GM12864 (cell line): ENCODE measurements at places on chromosomes 4 and X.

DNA sequence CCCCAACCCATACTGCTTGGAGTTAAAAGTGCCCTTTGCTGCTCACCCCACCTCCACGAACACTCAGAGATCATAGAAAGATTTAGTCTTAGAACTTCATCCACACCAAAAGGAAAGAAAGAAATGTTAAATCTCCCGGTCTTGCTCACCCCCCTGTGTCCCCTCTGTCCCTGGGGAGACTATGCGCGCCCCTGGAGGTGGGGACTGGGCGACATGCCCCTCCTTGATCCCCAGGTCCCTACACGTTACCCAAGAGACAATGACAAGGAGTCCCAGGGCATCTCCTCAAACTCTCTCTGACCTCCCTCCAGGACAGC, 620 bp downstream of the ITM2A start:
- no peak for DNase-seq

GRCh38 chr4:169492436-169493163, 119.8 kb downstream of the NEK1 start:
- peak; percentile 15 for DNase-seq

- DNase-seq: no peak
Measured at GRCh38 chr4:147761218-147761883, 29.5 kb downstream of the ARHGAP10 start.

DNA sequence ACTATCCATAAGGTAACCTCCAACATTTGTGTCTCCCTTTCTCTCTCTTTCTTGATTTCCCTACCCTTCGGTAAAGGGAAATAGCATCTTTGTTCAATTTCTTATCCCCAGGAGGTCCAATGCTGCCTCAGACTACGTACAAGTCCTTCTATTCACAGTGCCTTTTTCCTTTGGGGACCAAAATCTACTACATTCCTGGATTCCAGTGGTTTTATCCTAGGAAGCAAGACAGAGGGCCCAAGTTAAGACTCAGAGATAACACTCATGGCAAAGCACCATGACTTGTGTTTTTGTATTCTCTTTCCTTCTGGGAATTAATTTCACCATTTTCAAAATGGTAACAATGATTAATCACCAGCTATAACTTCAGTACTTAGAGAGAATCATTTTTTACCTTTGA, 10.6 kb downstream of the G3BP2 start:
- DNase-seq: no peak

DNA sequence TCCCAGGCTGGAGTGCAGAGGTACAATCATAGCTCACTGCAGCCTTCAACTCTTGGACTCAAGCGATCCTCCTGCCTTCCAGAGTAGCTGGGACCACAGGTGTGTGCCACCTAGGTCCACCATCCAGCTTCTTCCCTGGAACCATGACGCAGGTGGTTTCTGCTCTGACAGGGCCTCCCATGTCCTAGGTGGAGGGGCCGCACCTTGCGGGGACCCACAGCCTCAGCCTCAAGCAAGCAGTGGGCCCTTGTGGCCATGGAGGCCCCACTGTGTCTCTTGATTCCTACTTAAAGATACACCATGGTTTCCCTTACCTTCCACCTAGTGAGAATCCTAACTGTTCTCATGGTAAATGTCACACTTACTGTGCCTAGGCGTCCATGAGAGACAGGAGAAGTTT, 6.9 kb upstream of the GPR78 start:
- DNase-seq: no peak

- DNase-seq: no peak
Measured at GRCh38 chrX:17078031-17078720, 131.7 kb downstream of the REPS2 start.

DNA sequence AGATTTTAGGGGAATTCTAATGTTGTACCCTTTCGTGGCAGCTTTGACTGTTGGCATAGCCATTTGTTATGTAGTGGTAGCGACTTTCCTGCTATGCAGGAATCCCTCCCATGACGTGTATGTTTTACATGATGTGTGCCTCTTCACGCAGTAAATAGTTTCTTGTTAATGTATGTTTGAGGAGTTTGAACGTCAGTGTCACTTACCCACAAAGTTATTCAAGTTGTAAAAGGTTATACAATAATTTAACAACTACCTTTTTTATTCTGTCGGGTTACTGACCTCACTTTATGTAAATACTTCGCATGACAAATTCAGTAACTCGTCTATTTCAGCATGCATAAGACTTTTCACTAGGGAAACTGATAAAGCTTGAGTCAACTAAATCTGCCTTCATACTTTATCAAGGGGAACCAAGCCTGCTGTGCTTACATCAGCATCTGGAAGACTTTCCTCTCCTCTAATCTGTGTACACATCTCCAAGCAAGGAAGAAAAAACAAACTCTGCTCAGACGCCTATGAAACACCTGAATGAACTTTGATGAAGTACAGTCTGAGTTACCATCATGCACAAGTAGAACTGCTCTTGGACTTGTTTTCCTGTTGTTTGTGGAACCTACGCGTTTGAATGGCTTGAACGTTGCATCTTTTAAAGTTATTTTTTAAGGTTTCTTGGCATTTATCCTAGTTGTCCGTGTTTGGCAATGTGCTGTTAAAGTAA, 61.2 kb downstream of the SLC9A6 start:
- DNase-seq: no peak

- DNase-seq: no peak
Measured at GRCh38 chrX:153381684-153382532, 19.2 kb downstream of the PNMA6E start.

DNA sequence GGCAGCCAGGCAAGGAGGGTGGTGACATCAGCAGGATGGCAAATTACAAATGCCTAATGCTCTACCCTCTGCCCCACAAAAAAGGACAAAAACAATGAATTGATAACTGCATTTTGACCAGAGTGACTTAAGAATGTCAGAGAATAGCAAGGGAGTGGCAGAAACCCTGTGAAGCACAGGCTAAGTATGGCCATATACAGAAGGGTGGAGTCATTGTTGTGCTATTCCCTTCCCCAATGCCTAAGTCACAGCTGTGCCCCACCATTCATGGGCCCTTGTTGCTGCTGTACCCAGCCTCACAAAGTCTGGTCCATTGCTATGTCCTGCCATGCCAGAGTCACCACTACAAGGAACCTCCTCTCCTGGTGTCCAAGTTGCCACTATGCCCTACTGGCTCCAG, 123.1 kb downstream of the NEK1 start:
- DNase-seq: no peak

- no peak for DNase-seq
Measured at GRCh38 chr4:16235209-16235608, 8.9 kb upstream of the TAPT1 start.

DNA sequence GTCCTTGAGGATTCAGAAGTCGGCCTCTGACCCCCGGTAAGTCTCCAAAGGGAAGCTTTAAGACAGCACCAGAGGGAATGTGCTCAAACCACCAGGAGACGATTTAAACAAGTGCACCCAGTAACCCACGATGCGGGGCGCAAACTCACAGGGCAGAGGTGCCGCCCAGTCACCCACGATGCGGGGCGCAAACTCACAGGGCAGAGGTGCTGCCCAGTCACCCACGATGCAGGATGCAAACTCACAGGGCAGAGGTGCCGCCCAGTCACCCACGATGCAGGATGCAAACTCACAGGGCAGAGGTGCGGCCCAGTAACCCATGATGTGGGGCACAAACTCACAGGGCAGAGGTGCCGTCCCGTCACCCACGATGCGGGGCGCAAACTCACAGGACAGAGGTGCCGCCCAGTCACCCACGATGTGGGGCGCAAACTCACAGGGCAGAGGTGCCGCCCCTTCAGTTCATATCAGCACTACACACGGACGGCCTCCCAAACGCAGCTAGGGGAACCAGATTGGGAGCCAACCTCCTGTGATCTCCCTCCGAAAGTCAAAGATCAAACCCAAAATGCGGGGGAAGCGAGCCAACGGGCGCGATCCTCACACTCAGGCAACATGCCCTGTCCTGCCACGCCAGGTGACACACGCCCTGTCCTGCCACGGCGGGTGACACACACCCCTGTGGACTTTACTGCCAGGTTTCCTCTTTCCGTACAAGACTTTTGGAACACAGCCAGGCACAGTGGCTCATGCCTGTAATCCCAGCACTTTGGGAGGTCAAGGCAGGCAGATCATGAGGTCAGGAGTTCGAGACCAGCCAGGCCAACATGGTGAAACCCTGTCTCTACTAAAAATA, 11.3 kb downstream of the PPP2R3B start:
- DNase-seq: no peak

- DNase-seq: no peak
Measured at GRCh38 chrX:107548775-107549174, 79.5 kb upstream of the PRPS1 start.

- no peak for DNase-seq
Measured at GRCh38 chrX:17627026-17627425, 110.3 kb upstream of the SCML1 start.

DNA sequence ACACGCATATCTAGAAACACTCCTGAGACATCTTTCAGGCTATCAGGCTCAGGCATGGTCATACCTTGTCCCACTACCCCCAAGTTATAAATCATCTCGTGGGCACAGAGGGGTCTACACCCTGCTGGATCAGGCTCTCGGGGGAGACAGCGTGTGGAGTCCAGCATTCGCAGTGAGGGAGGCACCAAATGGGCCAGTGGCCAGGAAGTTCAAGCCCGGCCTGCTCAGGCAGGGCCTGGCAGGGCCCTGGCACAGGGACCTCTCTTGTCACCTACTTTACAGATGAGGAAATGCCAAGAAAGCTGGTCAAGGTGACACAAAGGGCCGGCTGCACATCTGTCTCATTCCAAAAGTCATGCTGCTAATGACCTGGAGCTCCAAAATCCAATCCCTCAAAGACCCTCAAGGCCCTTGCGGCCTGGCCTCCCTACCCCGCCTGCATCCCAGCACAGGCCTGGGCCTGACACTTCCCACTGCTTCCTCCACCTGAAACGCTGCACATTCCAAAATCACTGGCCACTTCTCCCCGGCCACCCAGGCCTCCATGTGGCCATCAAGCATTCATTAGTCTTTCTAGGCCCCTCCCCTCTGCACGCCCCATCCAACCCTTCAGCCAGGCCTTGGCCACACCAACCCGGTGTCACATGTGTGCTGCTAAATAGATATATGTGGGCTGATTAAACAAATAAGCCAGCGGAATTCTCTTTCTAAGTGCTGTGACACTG, 35.6 kb downstream of the ACOX3 start:
- no peak for DNase-seq

- DNase-seq: no peak
Measured at GRCh38 chr4:6983544-6984142, 59.5 kb upstream of the TADA2B start.

DNA sequence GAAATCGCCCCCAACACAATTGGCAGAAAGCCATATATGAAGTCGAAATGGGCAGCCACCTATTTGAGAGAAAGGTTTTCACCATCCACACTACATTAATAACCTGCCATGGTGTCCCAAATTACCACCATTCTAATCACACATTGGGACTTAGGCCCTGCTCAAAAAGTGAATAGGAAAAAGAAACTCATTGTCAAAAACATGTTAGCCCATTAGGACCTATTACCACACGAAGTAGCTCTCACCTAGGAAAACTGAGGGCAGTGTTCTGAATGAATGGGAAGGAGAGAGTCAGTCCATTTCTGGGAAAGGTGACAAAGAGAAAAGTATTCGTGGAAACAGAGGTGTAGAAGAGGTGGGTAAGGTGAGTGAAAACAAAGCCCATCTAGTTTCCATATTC, 60.8 kb downstream of the GPC3 start:
- no peak for DNase-seq

- no peak for DNase-seq
Measured at GRCh38 chrX:28058901-28059300, 77.7 kb upstream of the DCAF8L1 start.

DNA sequence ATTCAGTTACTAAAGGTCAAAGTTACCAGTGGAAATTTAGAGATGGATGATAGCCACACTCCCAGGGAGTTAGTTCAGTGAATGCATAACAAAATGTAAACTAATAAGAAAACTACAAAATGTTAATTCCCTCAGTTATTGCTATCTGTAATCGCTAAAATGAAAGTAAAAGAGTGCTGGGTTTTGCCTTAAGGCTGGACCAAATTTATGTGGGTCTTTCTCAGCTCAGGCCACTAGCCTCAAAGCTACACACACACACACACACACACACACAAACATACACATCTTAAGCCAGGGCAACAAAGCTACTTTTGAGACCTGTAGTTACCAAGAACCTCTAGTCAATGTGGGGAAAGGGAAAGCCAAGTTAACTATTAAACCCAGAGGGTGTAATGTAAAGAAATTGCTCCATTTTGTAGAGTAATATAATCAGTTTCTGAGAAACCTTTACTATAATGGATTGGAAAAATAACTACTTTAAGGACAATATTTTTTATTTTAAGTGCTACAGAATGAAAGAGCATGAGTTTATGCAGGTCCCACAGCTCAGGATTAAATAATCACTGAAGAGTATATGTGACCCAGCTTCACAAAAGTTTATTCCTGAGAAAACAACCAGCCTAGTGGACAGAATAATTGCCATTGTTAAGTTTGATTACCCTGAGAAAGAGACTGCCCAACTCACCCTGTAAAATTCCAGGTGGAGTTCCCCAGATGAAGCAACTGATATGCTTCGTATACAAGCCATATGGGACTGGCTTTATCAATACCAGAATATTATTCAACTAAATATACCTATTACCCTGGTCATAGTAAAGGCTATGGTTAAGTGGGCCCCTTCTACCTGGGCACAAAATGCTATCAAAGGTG, 8.9 kb upstream of the UGT2A3 start:
- DNase-seq: no peak

- DNase-seq: no peak
Measured at GRCh38 chr4:14924812-14925344, 77.4 kb upstream of the CPEB2 start.

DNA sequence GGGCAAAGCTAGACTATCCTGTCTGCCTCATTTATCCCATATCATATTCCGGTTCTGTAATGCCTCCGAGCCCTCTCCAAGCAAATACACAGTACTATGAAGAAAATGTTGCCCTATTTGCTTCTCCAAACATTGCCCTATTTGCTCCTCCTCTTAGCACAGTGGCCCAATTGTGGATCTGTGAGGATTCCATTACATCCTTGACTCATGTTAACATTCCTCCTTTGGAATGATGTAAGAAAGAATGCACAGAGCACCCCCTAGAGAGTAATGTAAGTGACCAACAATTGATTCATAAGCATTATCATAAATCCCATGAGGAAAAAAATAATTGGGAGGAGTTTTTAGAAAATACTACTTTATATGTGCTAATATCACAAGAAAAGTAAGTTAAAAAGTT, 11.3 kb upstream of the BTC start:
- DNase-seq: no peak

- no peak for DNase-seq
Measured at GRCh38 chrX:40227125-40227524, 129.4 kb upstream of the BCOR start.
